ENCODE measurements at places on chromosomes 2 and 18. TPM values are rescaled to one million over a fixed set of nuclear protein-coding genes. Genes with fewer than 3 reads are reported as not detected.

- DNase-seq, result peak; percentile 8
Measured at GRCh38 chr2:44549099-44549471, 187.3 kb downstream of the CAMKMT start.

SNORC gene
- 14.6 TPM for total RNA-seq

CLIP4 gene
- 41.3 TPM for total RNA-seq

GRCh38 chr18:39564716-39565115 is 1999.1 kb upstream of the CELF4 start:
- no peak for DNase-seq

TMEM17 gene
- 5.8 TPM for total RNA-seq

- no peak for DNase-seq
Measured at GRCh38 chr18:51168026-51168742, 29.3 kb downstream of the MEX3C start.

- DNase-seq, result no peak
Measured at GRCh38 chr2:183063083-183063482, 15.5 kb upstream of the DUSP19 start.

GRCh38 chr2:217689053-217689452 is 313.7 kb downstream of the TNS1 start:
- no peak for DNase-seq

PSTPIP2 gene
- total RNA-seq, result not detected

BMP10 gene
- not detected for total RNA-seq

DNA sequence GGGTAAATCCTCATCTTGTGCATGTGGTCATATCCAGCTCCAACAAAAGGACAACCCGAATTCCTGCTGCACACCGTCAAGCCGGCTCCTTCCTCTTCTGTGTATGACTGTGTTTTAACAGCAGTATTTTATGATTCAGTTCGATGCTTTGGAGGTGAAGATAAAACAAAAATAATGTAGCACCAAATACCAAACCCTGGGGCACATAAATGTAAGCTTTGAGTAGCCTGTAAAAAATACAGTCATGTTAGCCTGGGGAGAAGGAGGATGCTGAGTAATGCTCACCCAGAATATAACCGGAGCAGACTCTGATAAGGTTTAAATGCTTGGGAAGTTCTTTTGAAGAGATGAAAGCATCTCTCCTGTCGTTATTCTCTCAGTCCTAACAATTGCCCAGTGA is 225.0 kb downstream of the SUCLG1 start:
- DNase-seq, result no peak

DNA sequence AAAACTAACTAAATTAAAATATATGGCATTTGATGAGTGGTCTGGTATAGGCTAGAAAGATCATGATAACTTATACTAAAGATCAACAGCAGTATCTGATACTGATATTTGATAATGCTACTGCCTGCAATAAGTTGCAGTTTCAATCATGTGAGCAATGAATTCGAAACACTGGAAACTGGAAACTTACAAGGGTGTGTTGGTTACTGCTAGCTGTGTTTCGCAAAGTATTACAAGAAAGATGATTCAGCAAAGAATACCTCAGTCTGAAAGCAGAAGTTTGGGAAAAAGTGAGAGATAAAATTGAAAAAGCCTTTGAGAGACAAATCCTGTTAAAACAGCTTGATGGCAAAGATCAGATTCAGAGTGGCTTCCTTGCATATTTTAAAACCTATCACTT is 294.5 kb downstream of the CCDC178 start:
- DNase-seq, result no peak

- DNase-seq, result no peak
Measured at GRCh38 chr2:72082887-72083286, 64.8 kb downstream of the CYP26B1 start.

DNA sequence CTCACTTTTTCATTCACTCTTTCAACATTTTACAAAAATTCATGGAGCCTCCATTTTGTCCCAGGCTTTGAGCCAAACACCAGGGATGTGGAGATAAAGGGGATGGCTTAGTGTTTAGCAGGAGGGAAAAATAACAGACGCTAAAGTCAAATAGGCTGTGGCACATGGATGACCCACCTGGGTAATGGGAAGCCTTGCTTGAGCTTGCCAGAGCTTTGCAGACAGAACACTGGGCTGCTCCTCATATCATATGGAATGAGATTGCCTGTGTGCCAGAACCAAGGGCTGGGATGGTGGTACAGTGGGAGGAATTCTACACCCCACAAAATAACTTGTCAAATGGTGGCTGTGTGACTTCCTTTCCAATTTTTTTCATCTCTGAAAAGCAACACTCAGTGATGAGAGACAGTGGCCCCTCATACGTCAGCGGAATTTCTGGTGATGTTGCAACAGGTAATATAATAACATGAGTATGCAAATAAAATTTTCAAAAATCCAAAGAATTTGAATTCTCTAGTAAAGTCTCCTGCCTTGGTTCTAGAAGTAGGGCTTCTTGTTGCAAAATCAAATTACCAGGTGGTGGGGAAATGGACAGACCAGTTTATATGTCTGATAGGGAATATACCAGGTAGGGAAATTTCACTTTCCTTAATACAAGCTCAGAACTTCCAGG is 252.9 kb downstream of the CLIP4 start:
- no peak for DNase-seq

GRCh38 chr2:54950811-54951210 is 99.4 kb downstream of the RTN4 start:
- DNase-seq, result no peak

CCDC68 gene
- 0.43 TPM for total RNA-seq

DNA sequence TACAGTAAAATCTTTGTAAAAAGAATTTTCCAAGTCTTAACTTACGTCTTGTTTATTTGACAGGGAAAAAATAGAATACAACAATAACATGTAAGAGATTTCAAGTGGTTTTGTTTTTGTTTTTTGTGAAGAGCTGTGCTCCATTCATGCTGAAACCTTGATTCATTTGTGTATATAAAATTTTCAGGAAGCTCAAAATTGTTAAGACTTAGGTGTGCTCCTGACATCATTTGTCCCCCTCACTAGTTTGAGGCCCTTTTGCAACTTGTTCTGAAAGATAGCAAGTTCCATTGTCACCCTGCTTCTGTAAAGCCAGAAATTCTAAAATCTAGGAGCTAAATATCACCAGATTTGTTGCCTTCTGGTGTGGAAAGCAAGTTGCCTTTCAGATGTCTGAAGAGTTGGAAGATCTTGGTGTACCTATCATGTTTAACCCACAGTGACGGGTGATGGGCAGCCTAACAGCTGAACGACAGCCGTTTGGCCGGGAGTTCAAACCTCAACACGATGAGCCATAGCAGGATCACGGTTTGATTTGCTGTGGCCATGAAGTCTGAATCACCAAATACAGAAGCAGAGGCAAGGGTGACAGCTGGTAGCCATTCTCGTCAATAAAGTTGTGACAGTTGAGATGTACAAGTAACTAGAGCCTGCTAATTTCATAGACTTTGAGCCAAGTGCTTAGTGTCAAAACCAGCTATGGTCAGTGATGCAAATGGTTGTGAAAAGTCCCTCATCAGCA is 205.5 kb upstream of the SP5 start:
- no peak for DNase-seq

Measured in Caki2 (cell line).